ENCODE measurements at places on chromosomes 5 and 9.

- DNase-seq: no peak
Observed at GRCh38 chr9:70083429-70083828, 39.8 kb downstream of the MAMDC2 start.

DNA sequence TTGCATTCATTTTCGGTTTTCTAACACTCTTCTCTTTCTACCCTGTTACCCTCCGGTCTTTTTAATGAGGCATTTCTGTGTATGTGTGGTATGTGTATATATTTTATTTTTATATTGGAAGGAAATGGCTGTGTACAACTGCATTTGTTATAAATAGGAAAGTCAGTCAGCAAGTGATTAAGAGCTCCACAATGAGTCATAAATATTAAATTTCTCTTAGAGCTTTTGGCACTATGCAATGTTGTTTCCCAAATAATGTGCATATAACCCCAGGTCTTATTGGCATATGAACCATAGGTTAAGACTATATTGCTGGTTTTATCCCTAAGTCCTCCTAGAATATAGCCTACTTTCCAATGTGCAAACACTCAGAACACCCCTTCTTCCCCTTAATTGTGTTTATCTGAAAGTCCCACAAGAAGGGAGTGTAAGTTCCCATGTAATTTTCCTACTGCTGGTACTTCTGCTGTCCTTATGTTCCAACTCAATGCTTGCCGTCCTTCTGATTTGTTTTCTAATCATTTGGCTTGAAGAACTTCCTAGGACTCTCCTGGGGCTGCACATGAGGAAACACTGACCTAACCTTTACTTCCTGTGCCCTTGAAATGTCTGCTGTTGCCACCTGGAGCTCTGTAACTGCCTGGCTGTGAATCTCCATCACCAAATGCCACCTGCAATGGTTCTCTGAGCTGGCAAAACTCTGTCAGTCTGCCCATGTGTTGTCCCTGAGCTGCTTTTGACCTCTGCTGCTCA, 65.5 kb upstream of the PCSK5 start:
- DNase-seq: no peak

- DNase-seq: no peak
Observed at GRCh38 chr5:96075579-96076289, 114.1 kb upstream of the ELL2 start.

GRCh38 chr5:157189223-157189622, 8.6 kb downstream of the ITK start:
- DNase-seq: no peak

- DNase-seq: no peak
Observed at GRCh38 chr5:1751026-1751863, 48.4 kb downstream of the MRPL36 start.

DNA sequence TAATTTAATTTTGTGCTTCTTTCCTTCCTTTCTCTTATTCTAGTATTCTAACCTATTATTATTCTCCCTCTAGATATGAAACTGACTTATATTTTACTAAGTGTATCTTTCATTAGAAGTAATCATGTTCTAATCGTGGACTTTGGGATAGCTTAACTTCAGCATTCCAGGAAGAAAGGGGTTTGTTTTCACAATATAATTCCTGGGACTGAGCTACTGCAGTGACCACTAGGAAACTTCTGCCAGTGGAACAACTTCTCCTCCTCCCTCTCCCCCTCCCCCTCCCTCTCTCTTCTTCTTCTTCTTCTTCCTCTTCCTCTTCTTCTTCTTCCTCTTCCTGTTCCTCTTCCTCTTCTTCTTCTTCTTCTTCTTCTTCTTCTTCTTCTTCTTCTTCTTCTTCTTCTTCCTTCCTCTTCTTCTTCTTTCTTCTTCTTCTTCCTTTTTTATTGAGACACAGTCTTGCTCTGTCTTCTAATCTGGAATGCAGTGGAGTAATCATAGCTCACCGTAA, 127.9 kb downstream of the NNT start:
- no peak for DNase-seq

- no peak for DNase-seq
Observed at GRCh38 chr9:16652582-16652981, 217.9 kb downstream of the BNC2 start.

- no peak for DNase-seq
Observed at GRCh38 chr5:35240892-35241291, 10.6 kb upstream of the PRLR start.

GRCh38 chr5:110625376-110625999, 101.0 kb downstream of the TMEM232 start:
- no peak for DNase-seq

DNA sequence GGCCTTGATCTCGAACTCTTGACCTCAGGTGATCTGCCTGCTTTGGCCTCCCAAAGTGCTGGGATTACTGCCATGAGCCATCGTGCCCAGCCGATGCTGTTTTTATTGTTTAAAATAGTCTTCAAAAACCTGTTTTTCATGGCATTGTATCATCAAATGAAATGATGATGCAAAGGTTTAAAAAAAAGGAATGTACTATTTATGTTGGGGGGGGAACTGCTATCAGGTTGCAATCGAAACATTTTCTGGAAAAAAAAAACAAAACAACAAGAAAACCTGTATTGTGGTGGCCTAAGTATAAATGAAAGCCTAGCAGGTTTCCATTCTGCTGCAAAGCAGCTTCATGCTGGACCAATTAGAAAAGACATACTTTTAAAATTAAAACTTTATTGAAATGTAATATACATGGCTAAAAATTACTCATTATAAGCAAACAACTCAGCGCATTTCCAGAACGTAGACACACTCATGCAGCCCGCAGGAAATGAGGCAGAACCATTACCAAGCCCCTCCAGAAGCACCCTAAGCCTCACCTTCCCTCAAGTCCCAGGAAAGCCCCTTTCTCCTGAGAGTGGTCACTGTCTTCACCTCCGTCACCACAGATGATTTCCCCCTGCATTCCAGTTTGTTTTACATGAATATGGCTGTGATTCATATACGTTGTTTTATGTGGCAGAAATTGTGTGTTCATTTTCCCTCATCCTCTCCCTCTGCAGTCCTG, 19.0 kb downstream of the GPR107 start:
- DNase-seq: no peak

- DNase-seq: peak; percentile 49
Observed at GRCh38 chr9:88534456-88535225, at the start of gene NXNL2. NXNL2 (plus strand) TSS chr9:88535178; CDS start chr9:88535435, 257 bp downstream.

GRCh38 chr5:17233488-17233887, 16.1 kb downstream of the BASP1 start:
- DNase-seq: no peak

DNA sequence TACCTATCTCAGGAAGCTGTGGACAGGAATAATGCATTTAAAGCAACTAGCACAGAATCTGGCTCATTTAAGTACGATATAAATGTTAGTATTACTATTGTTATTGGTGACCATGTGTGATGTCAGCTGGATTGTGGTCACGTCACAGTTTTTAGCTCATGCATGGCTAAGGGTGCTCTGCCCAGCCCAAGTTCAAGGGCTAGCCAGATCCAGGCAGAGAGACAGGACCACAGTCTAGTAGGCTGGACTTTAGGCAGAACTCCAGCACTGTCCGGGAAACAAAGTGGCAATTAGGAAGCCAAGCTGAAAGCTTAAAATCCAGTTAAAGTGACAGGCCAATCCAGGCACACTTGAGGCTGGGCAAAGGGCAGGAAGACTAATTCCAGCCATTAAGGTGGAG, 273.6 kb downstream of the ADAMTSL1 start:
- no peak for DNase-seq

- no peak for DNase-seq
Observed at GRCh38 chr9:121955649-121956048, 137.5 kb downstream of the TTLL11 start.

GRCh38 chr9:33795281-33795680, at the start of gene PRSS3:
PRSS3 (plus strand) TSS chr9:33795561; CDS start chr9:33795574, 13 bp downstream.
- DNase-seq: no peak

DNA sequence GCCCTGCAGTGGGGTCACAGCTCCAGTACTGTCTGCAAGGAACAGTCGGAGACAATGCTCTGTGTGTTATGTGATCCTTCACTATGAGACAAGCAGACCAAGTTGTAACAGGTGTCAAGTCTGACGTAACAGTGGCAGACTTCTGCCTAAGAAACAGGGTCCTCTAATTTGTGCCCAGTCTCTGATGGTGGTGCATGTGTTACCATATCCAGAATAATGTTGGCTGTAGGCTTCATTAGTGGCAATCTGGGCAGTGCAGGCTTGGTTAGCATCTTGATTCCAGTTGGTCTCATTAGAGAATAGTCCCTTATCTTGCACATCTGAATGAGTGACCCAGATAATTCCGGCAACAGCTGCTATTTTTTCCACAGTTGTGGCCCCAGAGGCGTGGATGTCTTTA, 33.8 kb downstream of the ZNF131 start:
- DNase-seq: no peak

DNA sequence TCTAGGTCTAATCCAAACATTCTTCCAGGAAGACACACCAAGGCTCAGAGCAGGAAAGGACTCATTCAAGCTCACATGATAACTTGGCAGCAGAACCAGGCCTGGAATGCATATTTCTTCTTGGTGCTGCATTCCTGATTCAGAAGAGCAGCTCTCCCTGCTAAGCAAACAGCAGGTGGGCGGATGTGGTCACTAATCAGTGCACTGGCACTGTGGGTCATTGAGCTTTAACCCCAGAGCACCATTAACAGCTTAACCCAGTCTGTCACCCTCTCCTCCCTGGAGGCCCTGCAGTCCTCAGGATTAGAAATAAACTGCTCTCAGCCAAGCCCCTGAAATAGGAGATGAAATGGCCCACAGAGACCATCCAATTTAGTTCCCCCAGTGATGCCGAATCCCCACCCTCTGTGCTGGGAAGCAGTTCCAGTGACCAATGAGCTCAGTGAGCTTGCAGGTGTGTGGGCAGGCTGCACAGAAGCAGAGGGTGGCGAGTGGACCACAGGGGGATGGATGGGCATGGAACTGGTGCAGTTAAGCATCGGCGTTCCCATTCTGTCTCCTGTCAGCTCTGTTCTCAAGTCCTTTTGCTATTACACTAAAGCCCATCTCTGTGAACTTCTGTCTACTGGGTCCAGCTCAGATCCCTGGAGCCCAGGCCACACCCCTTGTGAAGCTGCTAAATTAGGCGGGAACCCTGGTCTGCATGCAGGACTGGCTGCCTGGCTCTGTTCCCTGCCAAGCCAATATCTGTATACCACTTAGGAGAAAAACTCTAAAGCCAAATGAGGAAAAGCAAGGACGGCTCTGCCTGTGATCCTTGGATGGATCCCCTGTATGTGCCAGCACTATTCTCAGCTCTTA, 16.6 kb upstream of the MEGF9 start:
- no peak for DNase-seq

DNA sequence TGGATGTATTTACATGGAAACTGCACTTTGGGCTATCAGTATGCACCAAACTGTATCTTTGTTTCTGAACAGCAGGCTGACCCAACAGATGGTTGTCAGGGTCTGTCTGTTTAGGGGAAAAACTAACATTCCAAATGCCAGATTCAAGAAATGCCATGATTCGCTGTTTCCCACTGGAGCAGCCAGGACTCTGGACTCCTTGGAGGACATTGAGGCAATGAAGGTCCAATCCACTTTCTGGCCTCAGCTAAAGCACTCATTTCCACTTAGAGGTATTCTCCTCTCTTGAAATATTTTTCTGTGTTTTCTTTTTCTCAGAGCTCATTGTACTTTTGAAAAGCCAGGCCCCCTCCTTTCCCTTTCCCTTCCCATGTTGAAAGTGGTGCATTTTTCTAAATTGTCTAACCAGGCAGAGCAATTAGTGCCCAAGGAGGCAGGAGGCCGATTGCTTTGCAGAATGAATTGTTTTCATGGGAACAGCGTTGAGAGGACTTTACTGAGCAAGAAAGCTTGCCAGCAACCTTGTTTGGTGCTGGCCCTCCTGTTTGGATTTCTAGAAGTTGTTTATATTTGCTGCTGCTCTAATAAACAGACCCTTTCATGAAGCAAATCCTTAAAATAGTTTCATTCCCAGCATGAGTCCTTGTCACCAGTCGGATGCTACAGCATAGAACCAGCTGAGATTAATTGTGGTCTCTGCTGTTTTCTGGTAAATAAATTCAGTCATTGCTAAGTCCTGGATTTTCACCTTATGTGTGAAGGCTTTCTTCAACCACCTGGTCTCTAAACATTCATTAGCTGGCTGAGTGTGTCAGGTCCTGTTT, 132.8 kb upstream of the TAF11L2 start:
- DNase-seq: no peak

DNA sequence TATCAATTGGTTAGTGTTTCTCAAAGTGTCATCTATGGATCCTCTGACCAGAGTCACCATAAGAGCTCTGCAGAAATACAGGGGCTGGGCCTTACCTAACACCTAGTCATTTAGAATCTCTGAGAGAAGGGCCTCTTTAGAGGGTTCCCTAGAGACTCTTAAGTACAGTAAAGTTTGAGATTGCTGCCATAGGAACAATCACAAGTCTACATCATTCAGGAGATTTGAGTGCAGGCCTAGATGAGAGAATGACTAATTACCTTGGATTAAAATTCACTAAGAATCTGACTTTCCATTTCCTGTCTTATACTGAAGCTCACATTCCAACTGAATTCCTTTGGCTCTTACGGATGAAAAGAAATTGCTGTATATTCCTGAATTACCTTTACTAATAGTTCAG, 182.1 kb upstream of the PTGER4 start:
- no peak for DNase-seq

GRCh38 chr9:3006851-3007250, 163.0 kb upstream of the PUM3 start:
- DNase-seq: no peak

DNA sequence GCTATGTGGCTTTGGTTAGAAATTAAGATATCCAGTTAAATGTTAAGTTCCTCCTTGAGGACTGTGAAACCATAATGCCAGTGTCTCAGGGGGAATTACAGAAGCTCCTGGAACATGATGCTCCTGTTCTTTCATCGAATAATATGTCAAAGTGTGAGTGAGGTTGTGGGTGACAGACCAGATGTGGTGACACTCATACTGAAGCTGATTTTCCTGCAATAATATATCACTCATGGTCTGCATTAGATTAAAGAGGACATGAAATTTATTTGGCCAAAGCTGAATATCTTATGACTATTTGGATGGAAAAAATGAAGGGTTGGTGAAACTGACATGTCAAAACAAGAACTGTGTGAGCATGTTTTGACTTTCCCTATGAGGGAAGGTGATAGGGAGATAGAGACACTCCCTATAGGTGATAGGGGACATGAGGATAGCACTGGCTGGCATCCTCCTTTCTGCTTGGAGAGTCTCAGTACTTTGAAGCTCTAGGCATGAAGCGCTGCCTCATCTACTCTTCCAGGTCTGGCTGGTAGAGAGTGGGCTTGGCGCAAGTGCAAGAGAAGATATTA, 173.5 kb downstream of the ARHGEF28 start:
- DNase-seq: no peak

- DNase-seq: no peak
Observed at GRCh38 chr9:104831681-104832080, 67.8 kb downstream of the NIPSNAP3B start.

Data from activated T-cell treated with anti-CD3 and anti-CD28 coated beads for 1 hour (primary cell).